ENCODE measurements at places on chromosomes 7 and 10.

GRCh38 chr7:16984375-16984774, 102.6 kb upstream of the AGR3 start:
- DNase-seq, result no peak

DNA sequence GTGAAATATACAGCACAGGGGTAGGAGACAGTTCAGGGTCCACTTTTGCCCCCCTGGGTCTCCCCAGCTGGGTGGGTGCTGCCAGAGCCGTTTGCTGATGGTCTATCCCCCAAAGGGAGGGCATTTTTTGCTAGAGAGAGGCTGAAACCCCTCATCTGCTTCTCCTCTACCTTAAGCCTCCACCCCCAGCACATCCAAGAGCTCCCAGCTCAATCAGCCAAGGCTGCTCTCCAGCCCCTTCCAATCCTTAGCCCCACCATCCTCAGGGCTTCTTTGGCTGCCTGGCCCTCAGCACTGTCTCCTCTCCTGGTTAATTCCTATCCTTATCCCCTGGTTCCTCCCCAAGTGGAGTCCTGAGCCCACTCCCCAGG, 153.1 kb downstream of the AOAH start:
- no peak for DNase-seq

DNA sequence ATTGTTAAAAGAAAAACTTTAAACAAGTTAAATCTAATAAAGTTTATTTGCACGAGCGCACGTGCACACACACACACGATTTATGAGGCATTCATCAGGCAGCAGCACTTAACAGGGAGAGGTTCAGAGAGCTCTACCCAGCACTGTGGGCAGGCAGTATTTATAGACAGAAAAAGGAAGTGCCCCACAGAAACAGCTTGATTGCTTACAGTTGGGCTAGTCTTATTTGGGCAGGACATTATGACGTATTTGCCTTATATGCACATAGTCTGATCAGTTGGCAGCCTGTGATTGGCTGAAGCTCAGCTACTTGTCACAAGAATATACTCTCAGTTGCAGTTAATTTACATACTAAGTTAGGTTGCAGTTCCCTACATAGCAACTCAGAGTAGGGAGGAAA, 1.2 kb upstream of the SDHAF3 start:
- DNase-seq, result no peak

GRCh38 chr10:113059371-113059780, 109.3 kb downstream of the TCF7L2 start:
- DNase-seq, result peak; percentile 69

DNA sequence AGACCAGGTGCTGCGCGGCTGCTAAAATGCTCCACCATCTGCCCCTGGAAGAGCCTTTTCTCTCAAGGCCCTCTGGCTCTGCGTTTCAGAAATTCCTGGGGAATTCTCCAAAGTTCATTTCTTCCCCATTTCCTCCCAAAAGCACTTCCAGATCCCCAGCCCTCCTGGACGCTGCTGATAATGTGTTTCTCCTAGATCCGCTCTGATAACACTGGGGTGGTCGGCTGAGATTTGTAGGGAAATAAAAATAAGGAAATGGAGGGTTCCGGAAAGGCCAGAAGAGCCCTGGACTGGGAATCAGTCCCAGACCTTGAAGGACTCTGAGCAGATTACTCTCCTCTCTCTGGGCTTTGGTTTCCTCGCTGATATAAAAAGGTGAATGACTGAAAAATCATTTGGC, 28.1 kb downstream of the COL13A1 start:
- no peak for DNase-seq

Data from astrocyte of the spinal cord (primary cell).